Neural crest cell (in vitro differentiated cells): ENCODE measurements at places on chromosomes 12 and 14. TPM values are rescaled to one million over a fixed set of nuclear protein-coding genes. Genes with fewer than 3 reads are reported as not detected.

Gene KRT85
- not detected in 2 replicates for total RNA-seq

- no peak for DNase-seq
Measured at GRCh38 chr12:23083267-23083666, 458.3 kb downstream of the ETNK1 start.

- no peak for DNase-seq
Measured at GRCh38 chr14:72154645-72155378, 222.6 kb downstream of the RGS6 start.

DNA sequence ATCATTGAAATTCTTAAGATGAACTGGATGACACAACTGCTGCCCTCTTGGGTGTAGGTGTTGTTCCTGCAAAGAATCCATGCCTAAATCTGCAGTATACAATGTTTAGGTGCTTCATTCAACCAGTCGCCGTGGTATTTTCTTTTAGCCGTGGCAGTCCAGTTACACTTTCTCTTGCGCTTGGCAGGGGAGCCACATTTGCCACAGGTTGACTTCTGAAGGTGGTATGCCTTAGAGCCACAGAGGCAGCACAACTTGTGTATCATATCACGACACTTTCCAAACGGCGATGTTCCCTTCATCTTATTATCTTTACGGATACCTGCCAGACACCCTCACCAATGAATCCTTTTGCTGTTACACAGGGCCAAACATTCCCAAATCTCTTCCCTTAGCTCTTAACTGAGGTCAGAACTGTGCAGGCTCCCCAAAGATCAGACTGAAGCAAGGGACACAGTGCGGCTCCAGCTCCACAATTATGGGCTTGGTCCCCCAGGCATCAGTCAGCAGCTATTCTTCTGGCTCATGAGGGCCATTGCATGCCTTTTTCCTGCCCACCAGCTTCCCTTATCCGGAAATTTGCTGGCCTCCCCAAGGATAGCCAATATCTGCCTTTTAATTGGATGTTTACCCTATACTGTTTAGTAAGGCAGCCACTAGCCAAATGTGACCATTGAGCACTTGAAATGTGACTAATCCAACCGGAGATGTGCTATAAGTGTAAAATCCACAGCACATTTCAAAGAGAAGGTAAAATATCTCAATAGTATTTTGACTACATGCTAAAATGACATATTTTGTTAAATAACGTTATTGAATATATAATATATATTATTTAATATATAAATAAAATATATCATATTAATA is 50.7 kb downstream of the SENP1 start:
- DNase-seq, result no peak
